DMS79 (cell line): ENCODE measurements at places on chromosomes 7 and 10.

- DNase-seq: no peak
Observed at GRCh38 chr7:94414481-94414880, 19.8 kb downstream of the COL1A2 start.

DNA sequence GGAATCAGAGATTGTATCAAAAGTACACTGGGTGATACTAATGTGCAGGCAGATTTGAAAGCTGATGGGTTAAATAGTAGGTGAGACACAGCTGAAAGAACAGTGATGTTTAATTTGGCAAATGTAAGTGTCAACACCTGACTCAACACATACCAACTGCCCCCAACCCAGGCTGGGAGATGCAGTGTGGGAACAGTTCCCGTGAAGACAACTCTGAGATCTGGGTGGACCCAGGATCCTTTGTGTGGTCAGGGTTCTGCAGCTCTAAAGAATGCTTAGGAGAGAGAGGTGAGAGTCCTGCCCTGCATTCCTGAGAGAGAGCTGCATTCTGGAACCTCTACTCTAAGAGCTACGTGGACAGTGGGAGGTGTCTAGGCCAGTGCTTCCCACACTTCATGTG is 479.7 kb downstream of the RPS24 start:
- DNase-seq: no peak

DNA sequence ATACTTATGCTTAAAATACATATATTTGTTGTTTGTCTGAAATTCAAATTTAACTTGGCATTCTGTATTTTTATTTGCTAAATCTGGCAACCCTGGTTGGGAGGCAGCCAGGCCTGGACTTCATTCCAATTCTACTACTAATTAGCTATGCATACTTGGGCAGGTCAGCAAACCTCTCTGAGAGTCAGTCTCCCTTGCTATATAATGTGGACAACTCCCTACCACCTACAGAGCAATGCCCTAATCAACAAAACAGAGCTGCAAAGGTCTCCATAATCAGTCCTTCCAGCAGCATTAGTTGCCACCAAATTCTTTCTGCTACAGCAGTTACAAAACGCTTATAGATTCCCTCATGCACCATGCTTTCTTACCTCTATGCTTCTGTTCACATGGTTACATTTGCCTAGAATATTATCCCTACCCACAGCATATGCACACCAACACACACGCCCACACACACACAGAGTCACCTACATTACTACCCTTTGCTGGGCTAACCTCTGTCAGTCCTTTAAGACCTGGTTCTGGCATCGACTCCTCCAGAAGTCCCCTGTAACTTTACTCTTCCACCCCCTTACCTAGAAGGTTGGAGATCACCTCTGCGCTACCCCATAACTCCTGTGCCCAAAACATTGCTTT is 188.7 kb downstream of the FGFR2 start:
- DNase-seq: no peak

DNA sequence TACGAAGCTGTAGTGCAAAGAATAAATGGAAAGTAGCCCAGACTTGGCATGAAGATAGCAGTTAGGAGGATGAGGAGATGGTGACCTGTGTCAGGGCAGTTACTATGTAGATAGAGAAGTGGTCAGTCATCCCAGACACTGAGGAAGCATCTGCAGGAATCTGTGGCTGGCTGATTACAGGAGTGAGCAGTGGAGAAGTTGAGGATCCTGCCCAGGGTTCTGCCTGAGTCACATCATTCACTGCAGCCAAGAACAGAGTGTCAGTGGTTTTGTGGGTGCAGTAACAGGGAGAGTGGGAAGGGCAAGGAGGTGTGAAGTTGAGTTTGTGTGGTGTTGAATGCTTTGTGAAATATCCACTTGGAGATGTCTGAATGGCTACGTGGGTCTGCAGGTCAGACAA is 676.4 kb upstream of the NRP1 start:
- no peak for DNase-seq

DNA sequence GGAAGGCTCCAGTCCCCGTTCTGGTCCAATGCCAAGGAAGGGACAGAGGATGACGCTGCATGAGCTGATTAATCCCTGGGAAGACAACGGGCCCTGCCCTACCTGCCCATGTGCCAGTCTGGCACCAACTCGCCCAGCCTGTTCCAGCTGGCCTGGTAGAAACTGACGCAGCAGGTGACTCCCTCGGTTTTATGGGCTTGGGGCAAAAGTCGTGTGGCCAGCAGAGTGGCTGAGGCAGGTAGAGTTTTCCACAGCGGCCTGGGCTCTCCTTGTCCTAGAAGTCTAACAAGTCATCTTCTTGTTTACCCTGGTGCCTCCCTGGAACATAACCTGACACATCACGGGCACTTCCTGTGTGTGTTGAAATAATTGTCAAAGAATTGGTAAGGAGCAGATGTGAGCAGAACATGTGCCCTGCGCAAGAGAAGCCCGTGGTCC is 20.4 kb upstream of the LMTK2 start:
- no peak for DNase-seq

GRCh38 chr7:44889086-44889781 is 3.9 kb upstream of the PURB start:
- no peak for DNase-seq

DNA sequence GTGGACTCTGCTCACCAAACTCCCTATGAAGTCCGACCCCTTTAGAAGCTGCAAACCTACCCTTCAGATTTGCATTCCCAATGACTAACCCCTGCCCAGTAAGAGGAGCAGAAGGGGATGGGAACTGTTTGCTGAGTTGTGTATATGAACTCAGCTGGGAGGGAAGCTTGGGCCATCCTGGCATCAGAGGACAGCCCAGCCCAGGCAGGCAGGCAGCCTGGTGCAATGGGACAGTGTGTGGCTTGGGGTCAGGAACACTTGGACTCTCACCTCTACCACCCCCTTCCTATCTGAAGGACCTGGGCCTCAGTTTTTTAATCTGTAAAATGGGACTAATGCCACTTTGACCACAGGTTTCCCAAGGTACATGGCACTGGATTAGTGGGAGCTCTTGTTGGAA is 147.4 kb upstream of the GPR26 start:
- DNase-seq: no peak
